ENCODE measurements at places on chromosomes 1 and 21. TPM values are rescaled to one million over a fixed set of nuclear protein-coding genes. Genes with fewer than 3 reads are reported as not detected.

Gene PDE9A
- 6.8 TPM for total RNA-seq

Gene GREM2
- not detected for total RNA-seq

Gene SPRR2F
- not detected for total RNA-seq

Gene MCOLN3
- 2.2 TPM for total RNA-seq

DNA sequence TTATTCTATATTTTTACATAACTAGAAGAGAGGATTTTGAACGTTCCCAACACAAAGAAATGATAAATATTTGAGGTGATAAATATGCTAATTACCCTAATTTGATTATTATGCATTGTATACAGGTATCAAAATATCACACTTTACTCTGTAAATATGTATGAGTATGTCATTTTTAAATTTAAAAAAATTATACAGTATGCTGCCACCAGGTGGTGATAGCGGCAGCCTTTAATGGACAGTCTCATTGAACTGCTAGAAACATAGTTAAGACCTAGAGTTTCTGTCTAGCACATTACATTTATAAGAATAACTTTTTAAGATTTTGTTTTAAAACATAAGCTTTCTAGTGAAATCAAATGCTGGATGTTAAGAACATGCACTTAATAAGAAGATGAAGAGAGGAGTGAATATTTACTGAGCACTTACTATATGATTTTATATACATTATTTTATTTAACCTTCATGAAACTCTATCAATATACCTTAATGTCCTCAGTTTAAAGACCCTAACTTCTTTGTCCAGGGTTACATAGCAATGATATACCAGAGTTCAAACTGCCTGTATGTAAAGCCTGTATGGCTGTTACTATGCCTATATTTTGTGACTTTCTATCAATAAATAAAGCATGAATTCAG, 207.1 kb downstream of the NUF2 start:
- H3K36me3 ChIP-seq = no peaks in the 10 kb centered on the region
- DNase-seq = no peak
- no peaks in the 10 kb centered on the region for H3K27me3 ChIP-seq
- no peak overlapping the region for H3K27ac ChIP-seq
- H3K4me1 ChIP-seq = no peaks in the 10 kb centered on the region

DNA sequence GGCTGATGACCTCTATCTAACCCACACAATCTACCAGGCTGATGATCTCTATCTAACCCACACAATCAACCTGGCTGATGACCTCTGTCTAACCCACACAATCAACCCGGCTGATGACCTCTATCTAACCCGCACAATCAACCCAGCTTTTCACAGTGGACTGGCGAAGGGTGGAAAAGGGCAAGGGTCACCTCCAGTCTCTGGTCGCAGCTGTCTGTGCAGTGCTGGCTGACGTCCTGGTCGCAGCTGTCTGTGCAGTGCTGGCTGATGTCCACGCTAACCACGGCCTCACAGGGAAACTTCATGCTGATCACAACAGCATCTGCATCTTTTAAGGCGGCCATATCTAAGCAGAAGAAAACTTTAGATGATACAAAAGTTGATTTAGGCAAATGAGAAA, 12.2 kb upstream of the CCDC27 start:
- H3K4me3 ChIP-seq = no peak overlapping the region
- H3K4me1 ChIP-seq = peaks cover 7% of the 10 kb centered on the region
- no peak for DNase-seq
- H3K27me3 ChIP-seq = no peaks in the 10 kb centered on the region

Gene OR2L2
- not detected for total RNA-seq

Gene BARHL2
- total RNA-seq = not detected

- H3K36me3 ChIP-seq = no peaks in the 10 kb centered on the region
- peaks cover 11% of the 10 kb centered on the region for H3K4me1 ChIP-seq
- H3K4me3 ChIP-seq = no peak overlapping the region
- H3K27ac ChIP-seq = no peak overlapping the region
- DNase-seq = no peak
- H3K27me3 ChIP-seq = peaks cover 54% of the 10 kb centered on the region
Measured at GRCh38 chr21:42652527-42653230, 742 bp upstream of the PDE9A start.

DNA sequence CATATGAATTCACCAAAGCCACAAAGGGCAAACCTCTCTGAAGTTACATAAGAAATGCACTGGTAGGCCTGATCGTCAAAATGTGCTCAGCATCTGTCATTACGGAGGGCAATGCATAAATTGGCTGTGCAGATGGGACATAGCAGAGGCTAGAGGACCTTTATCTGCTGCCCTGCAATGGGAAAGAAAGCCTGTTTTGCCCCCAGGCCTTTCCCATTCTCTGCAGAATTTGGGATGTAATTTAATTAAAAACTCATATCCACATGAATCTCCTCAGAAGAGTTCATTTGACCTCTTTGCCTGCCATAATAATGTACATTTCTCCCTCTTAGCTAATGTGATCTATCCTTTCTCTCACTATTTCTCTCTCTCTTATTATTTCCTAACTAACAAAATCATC, 158.1 kb downstream of the ZP4 start:
- H3K27ac ChIP-seq = no peak overlapping the region
- H3K36me3 ChIP-seq = no peaks in the 10 kb centered on the region
- no peak for DNase-seq
- H3K4me3 ChIP-seq = no peak overlapping the region
- H3K27me3 ChIP-seq = no peaks in the 10 kb centered on the region

DNA sequence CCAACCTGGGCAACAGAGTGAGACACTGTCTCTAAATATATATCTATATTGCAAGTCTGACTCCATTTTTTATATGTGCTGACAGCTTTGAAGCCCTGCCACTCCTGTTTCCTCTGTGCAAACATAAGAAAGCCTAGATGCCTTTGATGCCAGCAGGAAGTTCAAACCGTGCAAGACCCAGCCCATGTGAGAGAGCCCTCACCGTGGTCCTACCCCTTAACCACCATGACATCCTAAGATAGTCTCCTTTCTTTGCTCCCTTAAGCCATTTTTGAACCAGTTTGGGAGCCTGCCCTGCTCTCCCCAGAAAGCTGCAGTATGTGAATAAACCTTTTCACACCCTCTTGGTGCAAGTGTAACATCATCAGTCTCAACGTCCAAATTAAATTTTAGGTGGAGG, 3.7 kb upstream of the DIPK1A start:
- peaks cover 3% of the 10 kb centered on the region for H3K36me3 ChIP-seq
- no peaks in the 10 kb centered on the region for H3K27me3 ChIP-seq
- peak; percentile 61 for DNase-seq
- H3K4me1 ChIP-seq = peaks cover 14% of the 10 kb centered on the region
- no peak overlapping the region for H3K27ac ChIP-seq

Gene SEMA4A
- 14.5 TPM for total RNA-seq

Gene PTPN14
- total RNA-seq = 0.32 TPM

DNA sequence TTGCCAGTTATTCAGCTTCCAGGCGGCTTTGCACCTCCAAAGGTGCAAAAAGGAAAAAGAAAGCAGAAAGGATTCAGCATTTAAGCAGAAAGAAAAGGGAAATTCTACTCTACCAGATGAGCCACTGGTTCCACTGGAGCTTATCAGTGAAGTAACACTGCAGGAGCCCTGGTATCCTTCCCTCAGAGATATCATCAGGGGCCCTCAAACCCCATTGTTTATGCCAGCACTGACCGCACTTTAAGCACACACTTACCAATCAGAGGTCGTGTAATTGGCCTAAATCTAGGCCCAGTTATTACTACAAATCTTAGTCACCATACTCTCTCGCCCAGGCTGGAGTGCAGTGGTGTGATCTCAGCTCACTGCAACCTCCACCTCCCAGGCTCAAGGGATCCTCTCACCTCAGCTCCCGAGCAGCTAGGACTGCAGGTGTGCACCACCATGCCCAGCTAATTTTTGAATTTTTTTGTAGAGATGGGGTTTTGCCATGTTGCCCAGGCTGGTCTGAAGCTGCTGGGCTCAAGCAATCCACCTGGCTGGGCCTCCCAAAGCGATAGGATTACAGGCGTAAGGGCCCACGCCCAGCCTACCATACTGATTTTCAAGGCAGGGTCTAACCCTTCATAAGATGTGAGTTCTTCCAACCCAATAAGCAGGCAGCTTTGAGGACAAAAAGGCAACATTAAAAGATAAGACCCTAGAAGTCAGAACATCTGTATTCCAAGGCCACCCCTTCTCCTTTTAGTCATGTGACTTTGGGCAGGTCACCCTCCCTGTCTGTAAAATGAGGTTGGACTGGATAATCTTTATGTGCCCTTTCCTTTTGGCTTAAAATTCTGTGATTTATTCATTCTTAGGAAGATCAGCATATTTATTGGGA, 125.3 kb downstream of the SYT2 start:
- peaks cover 20% of the 10 kb centered on the region for H3K4me1 ChIP-seq
- H3K27me3 ChIP-seq = no peaks in the 10 kb centered on the region
- no peak overlapping the region for H3K4me3 ChIP-seq
- no peak for DNase-seq
- H3K36me3 ChIP-seq = no peaks in the 10 kb centered on the region

DNA sequence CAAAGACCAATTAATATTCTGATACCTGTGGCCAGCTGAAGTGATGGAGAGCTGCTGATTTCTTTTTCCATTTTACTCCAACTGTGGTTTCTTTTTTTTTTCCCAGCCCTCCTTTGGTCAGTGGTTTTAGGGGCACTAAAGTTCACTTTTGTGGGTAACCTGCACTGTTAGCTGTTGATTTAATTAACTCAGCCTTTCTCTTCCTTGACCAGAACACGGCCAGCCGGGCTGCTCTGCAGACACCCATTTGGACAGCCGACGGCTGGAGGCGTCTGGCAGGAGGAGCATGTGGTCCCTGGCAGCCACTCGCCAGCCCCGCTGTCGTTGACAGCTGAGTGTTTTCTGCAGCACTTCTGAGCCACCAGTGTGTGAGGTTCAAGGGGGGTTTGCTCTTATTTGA, 136.2 kb upstream of the RUNX3 start:
- no peak for DNase-seq
- H3K4me3 ChIP-seq = no peak overlapping the region
- H3K27ac ChIP-seq = peak overlapping the region; percentile 48
- peaks cover 31% of the 10 kb centered on the region for H3K27me3 ChIP-seq
- peaks cover 35% of the 10 kb centered on the region for H3K4me1 ChIP-seq

Gene MAPKAPK2
- total RNA-seq = 93.8 TPM

GRCh38 chr1:78291872-78292271, 198.9 kb upstream of the PTGFR start:
- H3K27ac ChIP-seq = no peak overlapping the region
- H3K4me3 ChIP-seq = no peak overlapping the region
- H3K36me3 ChIP-seq = no peaks in the 10 kb centered on the region
- no peak for DNase-seq

Gene C1orf226
- not detected for total RNA-seq

DNA sequence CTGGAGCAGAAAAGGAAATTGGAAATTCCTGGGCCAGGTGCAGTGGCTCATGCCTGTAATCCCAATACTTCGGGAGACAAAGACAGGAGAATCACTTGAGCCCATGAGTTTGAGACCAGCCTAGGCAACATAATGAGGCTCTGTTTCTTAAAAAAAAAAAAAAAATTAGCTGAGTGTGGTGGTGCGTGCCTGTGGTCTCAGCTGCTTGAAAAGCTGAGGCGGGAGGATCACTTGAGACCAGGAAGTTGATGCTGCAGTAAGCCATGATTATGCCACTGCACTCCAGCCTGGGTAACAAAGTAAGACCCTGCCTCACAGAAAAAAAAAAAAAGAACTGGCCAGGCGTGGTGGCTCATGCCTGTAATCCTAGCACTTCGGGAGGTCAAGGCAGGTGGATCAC, 56.7 kb downstream of the SRSF11 start:
- no peak for DNase-seq
- peaks cover 26% of the 10 kb centered on the region for H3K36me3 ChIP-seq
- H3K4me1 ChIP-seq = no peaks in the 10 kb centered on the region
- no peaks in the 10 kb centered on the region for H3K27me3 ChIP-seq
- no peak overlapping the region for H3K27ac ChIP-seq
- H3K4me3 ChIP-seq = no peak overlapping the region

Gene LPAR3
- 0.47 TPM for total RNA-seq
